ENCODE measurements at places on chromosomes 7 and 10.

DNA sequence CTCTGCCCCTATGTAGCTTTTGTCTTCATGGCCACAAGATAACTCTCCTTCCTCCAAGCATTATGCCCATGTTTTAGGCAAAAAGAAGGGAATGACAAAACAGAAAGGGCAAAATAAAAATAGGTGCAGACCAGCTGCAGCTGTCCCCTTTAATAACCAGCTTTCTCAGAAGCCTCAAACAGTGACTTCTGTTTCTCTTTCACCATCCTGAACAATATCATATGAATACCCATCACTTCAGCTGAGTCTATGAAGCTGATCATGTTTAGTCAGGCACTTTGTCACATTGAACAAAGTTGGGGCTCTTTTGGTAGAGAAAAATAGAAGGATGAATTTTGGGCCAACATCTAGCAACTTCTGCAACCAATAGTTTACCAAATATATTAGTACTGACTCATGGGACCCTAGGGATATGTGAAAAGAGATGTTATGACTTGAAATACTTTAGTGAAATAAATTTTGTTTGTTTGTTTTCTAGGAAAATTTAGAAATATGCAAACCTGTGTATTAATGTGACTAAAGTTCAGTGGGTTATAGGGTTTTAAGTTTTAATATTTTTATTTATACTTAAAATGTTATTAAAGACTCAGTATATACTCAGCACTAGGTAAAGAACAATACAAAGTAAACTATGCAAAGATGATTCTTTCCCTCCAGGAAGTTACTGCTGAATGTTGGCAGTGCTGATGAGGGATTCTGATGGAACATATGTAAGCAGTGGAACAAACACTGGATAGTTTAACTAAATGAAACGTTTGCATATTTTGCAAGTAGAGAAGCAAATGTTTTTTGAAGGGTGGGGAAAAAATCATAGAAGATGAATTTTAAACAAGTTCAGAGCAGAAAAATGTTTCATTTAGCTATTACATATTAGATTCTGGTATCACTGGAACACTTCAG is 133.7 kb downstream of the FOXP2 start:
- DNase-seq = no peak

- DNase-seq = no peak
Measured at GRCh38 chr7:145092766-145093165, 256.9 kb upstream of the TPK1 start.

GRCh38 chr7:105985672-105986215 is 22.7 kb downstream of the CDHR3 start:
- DNase-seq = no peak

DNA sequence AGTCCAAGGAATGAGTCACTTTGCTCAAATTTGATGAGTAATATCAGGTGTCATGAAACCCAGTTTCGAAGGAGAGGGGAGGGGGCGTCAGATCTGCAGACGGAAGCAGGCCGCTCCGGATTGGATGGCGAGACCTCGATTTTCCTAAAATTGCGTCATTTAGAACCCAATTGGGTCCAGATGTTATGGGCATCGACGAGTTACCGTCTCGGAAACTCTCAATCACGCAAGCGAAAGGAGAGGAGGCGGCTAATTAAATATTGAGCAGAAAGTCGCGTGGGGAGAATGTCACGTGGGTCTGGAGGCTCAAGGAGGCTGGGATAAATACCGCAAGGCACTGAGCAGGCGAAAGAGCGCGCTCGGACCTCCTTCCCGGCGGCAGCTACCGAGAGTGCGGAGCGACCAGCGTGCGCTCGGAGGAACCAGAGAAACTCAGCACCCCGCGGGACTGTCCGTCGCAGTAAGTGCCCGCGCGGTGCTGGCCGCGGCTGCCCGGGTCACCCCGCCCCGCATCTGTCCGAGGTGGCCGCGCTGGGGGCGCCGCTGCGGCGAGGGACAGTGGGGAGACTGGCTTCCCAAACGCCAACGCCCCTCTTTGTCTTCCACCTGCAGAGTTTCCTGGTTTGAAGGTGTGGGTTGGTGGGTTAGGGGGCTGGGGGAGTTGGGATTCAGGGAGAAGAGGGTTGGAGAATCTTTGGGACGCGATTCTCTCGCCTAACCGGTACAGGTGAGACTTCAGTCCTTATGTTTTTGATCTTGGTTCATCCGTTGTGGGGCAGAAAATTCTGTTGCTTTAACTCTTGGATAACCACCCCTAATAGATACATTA is at the start of gene TAC1:
Gene TAC1 (plus strand): TSS at position 351 of the 829 bp plus-strand sequence. CDS start 527 bp downstream, outside the sequence.
- DNase-seq = no peak

DNA sequence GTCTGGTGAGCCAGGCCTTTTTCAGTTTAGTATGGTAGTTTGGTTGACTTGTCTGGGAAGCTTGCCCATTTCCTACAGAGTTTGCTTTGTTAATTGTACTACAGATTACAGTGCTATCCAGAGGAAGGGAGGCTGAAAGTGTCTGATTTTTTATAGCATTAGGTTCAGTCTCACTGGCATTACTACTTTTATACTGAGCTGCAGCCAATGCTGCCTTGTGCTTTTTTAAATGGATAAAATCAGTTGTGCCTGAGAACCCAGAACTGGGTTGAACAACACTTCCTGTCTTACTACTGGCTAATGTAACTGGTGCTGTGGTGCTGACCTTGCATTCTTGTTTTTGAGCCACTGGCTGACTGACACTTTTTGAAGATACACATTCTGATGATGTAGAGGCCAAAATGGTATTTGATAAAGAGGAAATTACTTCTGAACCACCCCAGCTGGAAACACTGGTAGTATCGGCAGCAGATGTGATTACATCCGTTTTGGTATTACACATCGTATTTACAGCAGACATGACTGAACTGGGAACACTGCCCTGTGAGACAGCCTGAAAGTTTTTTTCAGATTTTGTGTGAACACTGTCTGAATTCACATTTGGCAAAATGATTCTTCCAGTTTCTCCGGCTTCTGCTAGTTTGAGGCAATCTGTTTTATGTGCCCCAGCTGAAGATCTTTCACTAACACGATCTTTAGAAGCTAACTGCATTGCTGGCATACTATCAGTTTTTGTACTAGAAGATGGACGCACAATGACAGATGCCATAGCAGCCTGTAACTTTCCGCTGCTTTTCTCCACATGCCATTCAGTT is 74.1 kb downstream of the NRBF2 start:
- DNase-seq = no peak

GRCh38 chr10:87092861-87093631 is 1.6 kb downstream of the GLUD1 start:
- DNase-seq = no peak

DNA sequence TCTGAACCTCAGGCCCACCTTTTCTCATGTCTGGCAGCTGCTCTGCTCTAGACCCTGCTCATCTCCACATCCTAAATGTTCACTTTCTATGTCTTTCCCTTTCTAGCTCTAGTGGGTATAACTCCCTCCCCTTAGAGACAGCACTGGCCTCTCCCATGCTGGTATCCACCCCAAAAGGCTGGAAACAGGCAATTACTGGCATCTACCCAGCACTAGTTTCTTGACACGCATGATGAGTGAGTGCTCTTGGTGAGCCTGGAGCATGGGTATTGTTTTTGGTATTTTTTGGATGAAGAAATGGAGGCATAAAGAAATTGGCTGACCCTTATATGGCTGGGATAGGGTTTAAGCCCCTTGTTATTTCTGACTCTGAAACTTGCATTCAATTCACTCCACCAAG is 156.0 kb downstream of the EGFR start:
- no peak for DNase-seq

DNA sequence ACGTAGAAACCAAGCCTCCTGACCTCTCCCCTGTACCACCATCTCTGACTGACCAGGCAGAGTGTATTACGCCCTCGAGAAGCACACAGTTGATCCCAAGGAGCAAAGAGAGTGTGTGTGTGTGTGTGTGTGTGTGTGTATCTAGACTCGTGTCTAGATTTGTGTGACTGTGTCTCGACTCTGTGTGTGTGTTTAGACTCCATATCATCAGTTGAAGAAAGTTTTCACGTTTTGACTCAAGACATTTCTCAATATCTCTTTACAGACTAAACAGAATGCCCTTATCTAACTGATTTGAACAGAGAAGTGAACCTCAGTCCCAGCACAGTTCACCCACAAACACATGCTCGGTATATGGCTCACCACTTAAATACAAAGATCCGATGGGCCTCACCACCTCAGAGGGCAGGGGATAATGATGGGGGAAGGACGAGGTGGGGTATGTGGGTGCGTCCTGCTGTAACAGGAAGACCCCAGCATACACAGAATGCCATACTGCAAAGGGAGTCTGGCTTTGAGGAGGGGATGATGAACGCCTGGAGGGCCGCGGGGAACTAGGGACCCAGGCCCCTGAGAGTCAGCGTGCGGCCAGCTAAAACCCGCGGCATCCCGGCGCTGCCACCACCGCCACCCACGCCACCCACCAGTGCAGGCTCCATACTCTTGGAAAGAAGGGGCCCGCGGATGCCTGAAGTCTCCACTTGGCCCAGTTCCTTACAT is 780 bp downstream of the ALDH18A1 start:
- DNase-seq = no peak

GRCh38 chr7:11835260-11835659 is 3.3 kb upstream of the THSD7A start:
- no peak for DNase-seq

All from NCI-H524 treated with DMSO at 0.1 percent for 48 hours (cell line).